Stimulated activated naive CD4-positive, alpha-beta T cell treated with Interleukin-2 at 50 U/mL for 16 hours (primary cell): ENCODE measurements at places on chromosomes 2 and 18.

- no peak for DNase-seq
These were observed 176.8 kb upstream of the ALKAL2 start for GRCh38 chr2:464562-465309.

- DNase-seq: no peak
These were observed 964.7 kb upstream of the ZEB2 start for GRCh38 chr2:145484448-145485097.

- no peak for DNase-seq
These were observed 95.3 kb upstream of the BZW1 start for GRCh38 chr2:200716386-200716785.

DNA sequence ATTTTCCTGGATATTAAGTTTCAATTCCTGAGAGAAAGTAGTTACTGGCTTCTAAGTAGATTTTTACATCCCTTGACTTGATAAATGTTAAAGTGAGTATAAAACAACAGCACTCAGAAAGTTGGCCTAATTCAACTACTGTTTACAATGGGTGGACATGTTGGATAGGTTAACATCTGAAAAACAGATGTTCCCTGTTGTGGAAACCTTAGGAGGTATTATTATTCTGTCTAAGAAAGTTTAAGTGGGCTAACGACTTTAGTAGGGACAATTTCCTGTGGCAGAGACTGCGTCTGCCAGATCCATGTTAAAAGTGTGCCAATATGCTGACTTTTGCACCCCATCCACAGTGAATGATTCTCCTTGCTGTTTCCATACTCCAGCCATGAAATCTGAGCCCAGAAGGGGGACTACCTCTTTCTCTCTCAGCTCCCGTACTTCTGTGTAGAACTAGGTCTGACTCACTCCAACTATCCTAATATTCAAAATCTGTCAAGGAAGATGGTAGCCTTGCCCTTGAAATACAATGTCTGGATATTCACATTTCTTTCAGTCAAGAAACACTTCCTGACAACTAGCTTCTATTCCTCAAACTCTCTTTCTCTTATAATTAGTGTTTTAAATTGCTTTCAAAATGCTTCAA is 327.5 kb upstream of the HNRNPA3 start:
- DNase-seq: no peak

GRCh38 chr18:8301427-8302172 is 307.6 kb upstream of the RAB12 start:
- DNase-seq: no peak

DNA sequence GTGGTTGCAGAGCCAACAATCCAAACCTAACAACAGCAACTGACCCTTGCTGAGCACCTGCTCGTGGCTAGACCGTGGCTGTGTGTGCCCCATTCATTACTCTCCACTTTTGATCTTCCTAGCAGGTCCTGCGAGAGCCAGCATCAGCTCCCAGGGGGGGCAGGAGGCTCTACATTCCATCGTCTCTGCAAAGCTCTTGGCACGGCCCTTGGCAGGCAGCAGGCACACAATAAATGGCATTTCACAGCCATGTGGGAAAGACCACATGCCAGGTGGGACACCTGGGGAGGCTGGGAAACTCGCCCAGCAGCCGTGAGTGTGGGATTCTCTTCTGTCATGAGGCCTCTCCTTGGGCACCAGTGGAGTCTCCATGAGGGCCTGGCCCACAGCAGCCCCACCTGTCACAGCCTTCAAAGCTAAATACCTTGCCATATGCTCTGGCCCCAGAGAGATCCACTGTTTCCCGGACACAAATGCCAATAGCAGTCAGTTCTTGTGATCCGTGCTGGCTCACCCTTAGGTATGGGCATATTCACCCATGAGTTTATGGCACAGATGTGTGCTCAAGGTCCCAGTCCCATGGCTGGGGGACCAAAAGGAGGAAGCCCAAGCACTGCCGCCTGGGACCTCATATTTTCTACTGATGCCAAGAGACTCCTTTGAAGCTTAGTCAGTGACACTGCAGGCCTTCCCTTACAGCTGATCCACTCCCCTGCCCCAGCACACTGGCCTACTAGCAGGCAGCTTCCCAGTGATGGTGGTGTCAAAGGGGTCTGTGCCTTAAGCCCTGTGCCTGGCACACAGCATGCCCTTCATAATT is 6.8 kb upstream of the TEX51 start:
- DNase-seq: no peak

GRCh38 chr2:218710687-218711549 is at the start of gene TTLL4:
TSS of gene TTLL4 (plus strand) at chr2:218710835. CDS start at chr2:218737677, 26,842 bp downstream.
- DNase-seq: peak; percentile 98

GRCh38 chr2:216328347-216328746 is 43.9 kb downstream of the MARCHF4 start:
- DNase-seq: no peak

GRCh38 chr2:121898483-121898882 is 143.0 kb downstream of the TSN start:
- DNase-seq: no peak

- no peak for DNase-seq
These were observed 46.9 kb upstream of the LAMA1 start for GRCh38 chr18:7164323-7165004.

DNA sequence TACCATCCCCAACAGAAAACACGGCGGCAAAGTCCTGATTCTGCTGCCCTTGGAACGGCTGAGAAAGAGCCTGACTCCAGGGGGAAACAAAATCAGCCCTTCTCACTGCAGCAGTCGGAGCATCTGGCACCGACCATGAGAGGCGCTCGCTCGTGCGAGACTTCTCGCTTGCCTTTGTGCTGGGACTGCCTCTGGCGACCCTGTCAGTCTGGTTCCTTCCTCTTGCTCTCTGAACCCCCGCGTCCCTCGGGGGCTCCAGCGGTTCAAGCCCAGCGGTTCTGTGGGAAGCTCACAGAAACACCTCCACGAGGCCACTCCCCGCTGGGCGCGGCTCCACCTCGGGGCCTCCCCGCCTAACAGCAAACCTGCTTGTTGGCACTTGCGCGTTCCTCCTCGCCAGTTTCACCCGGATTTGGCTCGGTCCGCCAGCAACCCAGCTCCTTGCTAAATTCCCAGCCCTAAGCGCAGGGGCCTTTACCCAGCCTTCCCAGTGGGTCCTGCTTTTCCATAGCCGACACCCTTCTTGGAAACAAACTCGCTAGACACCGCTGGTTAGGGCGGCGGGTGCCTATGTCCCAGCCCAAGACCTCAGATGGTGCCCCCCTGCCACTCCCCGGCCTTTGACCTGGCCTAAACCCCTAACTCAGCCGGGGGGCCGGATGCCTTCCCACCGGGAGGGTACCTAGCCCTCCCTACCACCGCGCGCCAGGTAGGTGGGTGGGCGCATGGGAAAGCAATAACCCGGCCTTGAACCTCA is 2.2 kb downstream of the RND3 start:
- DNase-seq: no peak

DNA sequence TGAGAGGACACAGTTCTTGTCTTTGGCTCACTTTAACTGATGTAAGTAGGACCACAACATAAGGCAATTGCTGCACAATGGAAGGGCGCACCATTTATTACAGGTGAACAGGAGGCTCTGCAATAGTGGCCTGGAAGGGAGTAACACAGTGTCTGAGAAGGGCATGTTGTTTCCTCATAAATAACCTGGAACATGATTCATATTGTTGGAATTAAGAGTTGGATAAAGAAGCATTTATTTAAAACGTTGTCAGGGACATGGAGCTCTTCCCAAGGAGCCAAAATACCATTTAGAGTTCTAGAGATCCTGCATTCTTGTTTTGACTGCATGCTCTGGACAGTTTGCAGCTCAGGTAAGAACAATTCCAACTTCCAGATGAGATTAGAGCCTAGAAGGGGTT is 110.4 kb downstream of the PLCL1 start:
- DNase-seq: no peak

DNA sequence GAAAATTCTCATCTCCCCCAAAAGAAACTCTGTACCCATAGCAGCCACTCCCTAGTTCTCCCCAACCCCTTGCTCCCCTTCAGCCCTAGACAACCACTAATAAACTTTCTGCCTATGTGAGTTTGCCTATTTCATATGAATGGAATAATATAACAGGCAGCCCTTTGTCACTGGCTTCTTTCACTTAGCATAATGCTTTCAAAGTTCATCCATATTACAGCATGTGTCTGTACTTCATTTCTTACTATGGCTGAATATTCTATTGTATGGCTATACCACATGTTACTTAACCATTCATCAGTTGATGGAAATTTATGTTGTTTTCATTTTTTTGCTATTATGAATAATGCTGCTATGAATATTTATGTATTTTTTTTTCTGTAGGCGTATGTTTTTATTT is 442.9 kb downstream of the SLC4A3 start:
- DNase-seq: no peak

DNA sequence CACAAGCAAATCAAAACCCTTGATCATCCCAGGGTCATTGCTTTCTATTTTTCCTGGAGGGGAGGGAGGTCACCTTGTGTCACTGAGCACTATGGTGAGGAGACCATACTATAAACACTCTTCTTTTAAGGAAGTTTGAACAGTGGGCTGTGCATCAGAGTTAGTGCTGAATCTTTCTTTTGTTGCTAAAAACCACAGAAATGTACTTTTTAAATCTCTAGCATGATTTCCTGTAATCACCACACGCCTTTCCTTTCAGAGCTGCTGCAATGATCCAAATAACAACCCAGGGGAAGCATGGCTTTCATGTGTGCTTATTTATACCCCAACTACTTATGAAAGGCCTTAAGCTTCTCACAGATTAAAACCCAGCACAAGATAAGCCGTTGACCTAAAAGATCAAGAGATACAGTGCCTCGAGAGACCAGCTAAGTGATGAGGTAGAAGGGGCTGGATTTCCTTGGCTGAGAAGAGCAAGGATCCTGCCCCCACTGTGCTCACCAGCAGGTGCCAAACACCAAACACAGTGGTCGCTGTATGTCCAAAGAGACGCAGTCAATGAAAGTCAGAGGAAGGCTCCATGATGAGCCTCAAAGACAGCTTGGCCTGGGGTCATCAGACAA is 34.7 kb downstream of the TRABD2A start:
- no peak for DNase-seq

DNA sequence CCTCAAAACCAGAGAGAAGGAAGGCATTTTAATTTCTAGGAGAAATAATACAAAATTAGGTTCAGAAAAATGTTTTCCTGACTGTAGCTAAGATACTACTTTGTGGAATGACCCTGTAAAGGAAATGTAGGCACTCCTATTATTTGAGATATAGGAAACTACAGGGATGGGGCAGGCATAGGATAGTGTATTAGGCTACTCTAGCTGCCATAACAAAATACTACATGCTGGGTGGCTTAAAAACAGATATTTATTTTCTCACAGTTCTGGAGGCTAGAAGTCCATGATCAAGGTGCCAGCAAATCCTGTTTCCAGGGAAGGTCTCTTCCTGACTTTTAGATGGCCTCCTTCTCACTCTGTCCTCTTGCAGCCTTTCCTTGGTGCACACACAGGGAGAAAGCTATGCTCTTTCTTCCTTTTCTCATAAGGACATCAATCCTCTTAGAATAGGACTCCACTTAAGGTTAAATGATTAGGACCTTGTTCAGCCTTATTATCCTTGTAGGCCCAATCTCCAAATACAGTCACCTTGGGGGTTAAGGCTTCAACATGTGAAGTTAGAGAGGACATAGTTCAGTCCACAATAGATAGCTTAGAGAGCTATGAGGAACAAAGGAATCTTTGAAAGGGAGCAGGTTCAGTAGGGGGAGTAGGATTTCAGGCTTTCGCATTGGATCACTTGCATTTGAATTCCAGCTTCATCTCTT is 14.0 kb upstream of the CAVIN2 start:
- DNase-seq: no peak

DNA sequence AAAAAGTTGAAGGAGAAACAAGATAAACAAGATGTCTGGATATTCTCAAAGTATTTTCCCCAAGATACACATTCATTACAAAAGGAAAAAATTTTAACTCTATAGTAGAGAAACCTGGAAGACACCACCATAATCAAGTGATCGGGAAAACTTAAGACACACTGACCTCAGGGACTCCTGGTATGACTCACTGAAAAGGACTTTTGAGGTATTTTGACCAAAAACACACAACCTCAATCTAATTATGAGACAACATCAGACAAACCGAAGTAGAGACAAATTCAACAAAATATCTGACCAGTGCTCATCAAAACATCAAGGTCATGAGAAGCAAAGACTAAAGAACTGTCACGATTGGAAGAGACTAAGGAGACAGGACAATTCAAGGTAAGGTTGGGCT is 34.7 kb downstream of the LPIN2 start:
- DNase-seq: no peak

DNA sequence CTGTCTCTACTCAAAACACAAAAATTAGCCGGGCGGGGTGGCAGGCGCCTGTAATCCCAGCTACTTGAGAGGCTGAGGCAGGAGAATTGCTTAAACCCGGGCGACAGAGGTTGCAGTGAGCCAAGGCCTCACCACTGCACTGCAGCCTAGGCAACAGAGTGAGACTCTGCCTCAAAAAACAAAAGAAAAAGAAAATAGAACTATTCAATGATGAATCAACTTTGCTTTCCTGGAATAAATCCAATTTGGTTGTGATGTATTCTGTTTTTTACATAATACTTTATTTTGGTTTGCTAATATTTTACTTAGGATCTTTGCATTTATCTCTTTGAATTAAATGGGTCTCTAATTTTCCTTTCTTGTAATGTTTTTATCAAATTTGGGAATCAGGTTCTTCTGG is 86.3 kb upstream of the MBOAT2 start:
- DNase-seq: no peak

DNA sequence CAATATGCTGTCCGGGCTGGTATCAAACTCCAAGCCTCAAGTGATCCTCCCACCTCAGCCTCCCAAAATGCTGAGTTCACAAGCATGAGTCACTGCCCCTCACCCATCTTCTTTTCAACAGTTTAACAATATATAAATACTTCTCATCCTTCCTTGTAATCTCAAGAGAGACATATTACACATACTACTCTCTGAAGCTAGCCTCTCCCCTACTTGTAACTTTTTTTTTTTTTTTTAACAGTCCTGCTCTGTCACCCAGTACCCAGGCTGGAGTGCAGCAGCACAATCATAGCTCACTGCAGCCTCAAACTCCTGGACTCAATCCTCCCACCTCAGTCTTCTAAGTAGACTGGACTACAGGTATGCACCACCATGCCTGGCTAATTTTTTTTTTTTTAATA is 5.7 kb downstream of the GFPT1 start:
- DNase-seq: no peak

DNA sequence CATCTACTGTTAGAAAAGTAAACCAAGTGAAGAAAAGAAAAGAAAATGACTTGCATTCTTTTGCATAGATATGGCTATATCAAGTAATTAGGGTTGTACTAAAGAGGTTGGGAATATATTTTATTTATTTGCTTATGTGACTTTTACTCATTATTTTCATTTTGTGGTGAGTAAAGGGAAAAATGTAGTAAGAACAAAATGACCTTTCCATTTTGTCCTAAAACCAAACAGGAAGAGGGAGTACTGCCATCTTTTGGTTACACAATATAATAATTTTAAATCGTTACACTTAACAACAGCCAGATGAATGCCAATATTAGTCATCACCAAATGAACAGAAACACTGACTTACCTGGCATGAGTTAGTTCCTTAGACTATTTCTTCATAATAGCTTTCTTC is 47.3 kb upstream of the NDUFV2 start:
- DNase-seq: no peak

GRCh38 chr2:187482796-187483195 is 34.7 kb upstream of the CALCRL start:
- no peak for DNase-seq

- DNase-seq: no peak
These were observed 201.1 kb upstream of the FBXO11 start for GRCh38 chr2:48107326-48107925.

GRCh38 chr18:62505669-62506494 is 16.9 kb upstream of the ZCCHC2 start:
- peak; percentile 19 for DNase-seq
